Activated CD4-positive, alpha-beta T cell treated with anti-CD3 and anti-CD28 coated beads for 36 hours (primary cell): ENCODE measurements at places on chromosomes 2 and 18. TPM values are rescaled to one million over a fixed set of nuclear protein-coding genes. Genes with fewer than 3 reads are reported as not detected.

GRCh38 chr18:55461848-55462247 lies 126.1 kb downstream of the TCF4 start:
- H3K27ac ChIP-seq: no peak overlapping the region
- DNase-seq: no peak
- H3K36me3 ChIP-seq: no peaks in the 10 kb centered on the region
- peaks cover 1% of the 10 kb centered on the region for H3K27me3 ChIP-seq

- H3K4me3 ChIP-seq: no peak overlapping the region
- no peak for DNase-seq
- H3K27me3 ChIP-seq: peaks cover 10% of the 10 kb centered on the region
- no peak overlapping the region for H3K27ac ChIP-seq
- H3K4me1 ChIP-seq: no peaks in the 10 kb centered on the region
Observed at GRCh38 chr18:57301573-57302559, 50.5 kb upstream of the ST8SIA3 start.

DNA sequence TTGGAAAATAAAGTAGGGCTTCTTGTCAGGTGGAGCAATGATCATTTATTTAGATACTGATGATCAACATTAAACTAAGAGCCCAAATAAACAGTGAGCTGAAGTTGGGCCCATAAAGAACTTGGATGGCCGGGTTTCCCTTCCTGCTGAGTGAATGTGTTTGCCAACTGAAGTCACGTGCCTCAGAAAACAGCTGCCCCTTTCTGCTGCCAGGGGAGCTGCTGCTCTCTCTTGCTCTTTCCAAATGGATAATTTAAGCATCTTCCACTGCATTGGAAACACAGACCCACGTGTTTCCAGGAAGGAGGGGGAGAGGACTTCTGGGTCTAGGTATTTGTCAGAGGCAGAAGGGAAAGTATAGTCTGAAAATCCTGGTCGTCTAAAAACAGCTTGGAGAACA lies 22.9 kb upstream of the NCKAP5 start:
- H3K4me3 ChIP-seq: no peak overlapping the region
- H3K27me3 ChIP-seq: peaks cover 6% of the 10 kb centered on the region
- no peak overlapping the region for H3K27ac ChIP-seq
- no peak for DNase-seq
- no peaks in the 10 kb centered on the region for H3K4me1 ChIP-seq
- no peaks in the 10 kb centered on the region for H3K36me3 ChIP-seq

FSHR gene
- not detected for total RNA-seq

GPR45 gene
- not detected for total RNA-seq

MTHFD2 gene
- 411 TPM for total RNA-seq
